Iris pigment epithelial cell (primary cell): ENCODE measurements at places on chromosomes 2 and 18.

GRCh38 chr18:69757733-69758132 is 189.9 kb downstream of the CD226 start:
- no peak for DNase-seq

GRCh38 chr2:98247383-98247782 is 98.9 kb upstream of the CNGA3 start:
- DNase-seq, result no peak

DNA sequence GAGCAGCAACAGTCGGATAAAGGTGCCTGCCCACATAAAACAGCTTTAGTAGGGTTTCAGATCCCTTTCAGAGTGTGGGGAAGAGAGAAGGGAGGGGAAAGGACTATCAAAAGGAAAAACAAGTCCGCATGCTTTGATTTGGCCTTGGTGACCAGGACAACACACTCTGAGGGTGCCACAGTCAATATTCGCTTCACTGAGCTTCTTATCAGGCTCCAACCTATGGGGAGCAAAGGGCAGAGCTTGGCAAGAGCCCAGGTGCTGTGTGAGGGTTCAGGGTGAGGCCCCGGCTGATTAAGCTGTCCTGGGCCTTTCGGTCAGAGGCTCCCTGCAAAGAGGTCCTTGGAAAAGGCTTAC is 237.4 kb upstream of the SMAD2 start:
- no peak for DNase-seq

- DNase-seq, result no peak
Observed at GRCh38 chr2:143121079-143121478, 8.1 kb upstream of the ARHGAP15 start.

GRCh38 chr2:29479401-29479800 is 364.2 kb downstream of the CLIP4 start:
- no peak for DNase-seq

DNA sequence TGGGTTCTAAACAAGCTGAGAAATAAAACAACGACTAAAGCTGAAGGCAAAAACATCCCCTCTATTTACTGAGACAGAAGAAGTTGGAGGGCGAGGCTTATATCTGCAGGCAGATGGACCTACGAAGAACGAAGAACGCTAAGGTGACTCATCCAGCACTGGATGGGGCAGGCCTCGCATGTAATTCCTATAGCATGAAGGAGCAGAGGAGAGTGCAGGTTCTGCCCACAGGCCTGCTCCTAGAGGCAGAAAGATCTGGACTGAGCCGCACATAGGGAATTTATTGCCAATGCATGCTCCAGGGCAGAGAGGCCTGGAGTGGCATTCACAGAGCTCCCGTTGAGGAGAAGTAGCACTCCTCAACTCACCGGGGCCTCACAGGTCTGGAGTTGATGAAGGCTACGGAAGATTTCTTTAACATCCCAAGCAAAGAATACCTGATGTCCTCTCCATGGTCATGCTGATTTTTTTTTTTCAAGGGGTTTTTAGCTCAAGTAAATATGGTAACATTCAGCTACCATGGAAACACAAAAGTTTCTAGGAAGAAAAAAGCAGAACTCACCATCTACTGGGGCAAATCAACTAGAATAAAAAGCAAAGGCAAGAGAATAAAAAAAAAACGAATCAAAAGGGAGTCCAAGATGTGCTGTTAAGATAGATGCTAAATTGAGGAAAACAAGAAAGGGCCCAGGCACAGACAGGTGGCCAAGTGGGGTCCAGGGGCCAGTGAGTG is 10.4 kb upstream of the METTL21A start:
- peak; percentile 82 for DNase-seq

GRCh38 chr18:31741097-31741735 is 19.5 kb downstream of the SLC25A52 start:
- DNase-seq, result peak; percentile 25

DNA sequence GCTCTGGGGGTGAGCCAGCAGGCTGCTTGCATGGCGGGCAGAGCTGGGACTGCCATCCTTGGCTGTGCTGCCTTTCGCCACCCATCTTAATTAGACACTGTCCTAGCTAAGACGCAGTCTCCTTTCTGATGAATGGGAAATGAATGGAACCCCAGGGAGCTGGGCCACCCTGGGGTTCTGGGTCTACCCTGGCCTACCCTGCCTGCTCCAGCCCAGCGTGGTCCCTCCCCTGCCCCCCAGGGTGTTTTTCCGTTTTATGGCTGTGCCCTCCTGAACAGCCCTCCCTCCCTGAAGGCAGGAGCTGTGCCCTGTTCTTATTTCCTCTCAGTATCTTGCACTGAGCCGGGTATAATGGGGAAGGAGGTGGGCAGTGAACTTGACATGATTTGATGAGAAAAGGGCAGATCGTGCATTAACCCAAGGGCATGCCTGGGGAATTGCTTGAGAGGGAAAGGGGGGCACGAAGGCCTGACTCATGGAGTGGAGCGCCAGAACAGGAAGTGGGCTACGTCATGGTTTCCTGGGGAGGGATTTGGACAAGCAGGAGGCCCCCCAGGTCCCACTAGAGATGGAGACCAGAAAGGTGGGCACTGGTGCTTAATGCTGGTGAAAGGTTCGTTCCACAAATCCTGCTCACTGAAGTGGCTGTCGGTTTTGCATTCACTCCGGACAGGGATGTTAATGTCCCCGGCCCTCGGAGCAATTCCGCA is 165.0 kb downstream of the KLHL29 start:
- peak; percentile 72 for DNase-seq

GRCh38 chr2:226903179-226903578 is 67.3 kb downstream of the RHBDD1 start:
- peak; percentile 96 for DNase-seq

DNA sequence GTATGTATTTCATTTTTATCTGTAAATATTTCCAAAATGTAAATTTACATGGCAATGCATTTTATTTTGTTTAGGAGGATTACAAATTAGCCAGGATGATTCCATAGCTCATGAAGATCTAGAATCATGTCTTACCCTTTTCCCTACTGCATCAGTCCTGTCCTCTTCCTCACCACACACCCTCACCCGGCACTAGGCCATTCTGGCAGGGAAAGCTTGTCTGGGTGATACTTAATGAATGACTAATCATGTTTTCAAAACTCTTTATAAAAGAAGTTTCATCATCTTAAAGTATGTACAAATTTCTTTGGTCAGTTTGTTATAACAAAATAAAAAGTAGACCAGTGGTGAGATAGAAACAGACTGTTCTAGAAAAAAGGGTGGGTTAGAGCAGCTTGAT is 283.3 kb upstream of the VWC2L start:
- DNase-seq, result peak; percentile 84

DNA sequence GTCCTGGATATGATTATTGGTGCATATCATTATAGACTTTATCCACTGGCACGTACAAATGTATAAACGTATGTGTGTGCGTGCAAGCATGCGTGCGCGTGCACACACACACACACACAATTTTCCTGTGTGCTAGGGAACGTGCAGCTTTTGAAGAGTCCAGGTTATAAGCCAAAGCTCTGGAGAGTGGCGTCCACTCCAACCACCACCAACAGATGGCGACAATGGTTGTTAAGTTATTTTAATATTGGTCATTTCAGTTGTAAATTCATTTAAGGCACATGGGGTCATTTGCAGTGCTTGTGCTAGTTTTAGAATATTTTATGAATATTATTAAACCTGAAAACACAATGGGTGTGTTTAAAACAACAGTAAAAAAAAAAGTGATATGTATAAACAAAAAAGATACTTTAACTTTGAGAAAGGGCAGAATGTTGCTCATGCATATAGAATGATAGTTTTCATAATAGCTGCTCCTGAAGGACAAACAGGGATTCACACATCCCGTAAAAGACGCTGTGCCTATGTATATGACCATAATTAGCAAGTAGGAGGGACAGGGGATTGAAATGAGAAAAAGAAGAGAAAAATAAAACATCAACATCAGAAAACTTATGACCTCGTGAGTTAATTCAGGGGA is 124.2 kb upstream of the ITGB6 start:
- DNase-seq, result peak; percentile 63

DNA sequence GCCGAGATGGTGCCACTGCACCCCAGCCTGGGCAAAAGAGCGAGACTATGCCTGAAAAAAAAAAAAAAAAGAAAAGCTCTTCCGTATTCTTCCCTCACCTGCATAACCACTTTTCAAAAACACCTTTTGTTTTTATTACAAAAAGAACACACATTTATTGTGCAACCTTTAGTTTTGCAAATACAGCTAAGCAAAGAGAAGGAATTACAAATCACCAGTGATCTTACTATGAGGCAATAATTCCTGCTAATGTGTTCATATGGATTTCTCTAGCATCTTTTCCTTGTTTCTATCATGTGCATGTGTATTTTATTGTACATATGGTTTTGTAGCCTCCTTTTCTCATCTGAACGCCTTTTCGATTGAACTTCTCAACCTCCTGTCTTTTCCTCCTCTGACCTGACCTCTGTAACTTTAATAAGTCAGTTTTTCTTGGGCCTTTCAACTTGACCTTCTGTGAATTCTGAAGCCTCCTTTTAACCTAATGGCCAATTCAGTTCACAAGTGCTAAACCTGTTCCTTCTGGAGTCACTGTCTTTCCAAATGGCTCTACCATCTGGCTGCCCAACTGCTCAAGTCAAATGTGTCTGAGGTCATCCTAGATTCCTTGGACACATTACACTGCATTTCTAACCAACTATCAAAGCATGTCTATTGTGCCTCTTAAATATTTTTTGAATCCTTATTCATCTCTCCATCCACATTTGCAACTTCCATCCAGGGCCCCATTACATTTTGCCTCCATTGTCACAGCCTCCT is 59.1 kb upstream of the DAPL1 start:
- DNase-seq, result no peak

- no peak for DNase-seq
Observed at GRCh38 chr2:50729306-50730049, 302.5 kb downstream of the NRXN1 start.

DNA sequence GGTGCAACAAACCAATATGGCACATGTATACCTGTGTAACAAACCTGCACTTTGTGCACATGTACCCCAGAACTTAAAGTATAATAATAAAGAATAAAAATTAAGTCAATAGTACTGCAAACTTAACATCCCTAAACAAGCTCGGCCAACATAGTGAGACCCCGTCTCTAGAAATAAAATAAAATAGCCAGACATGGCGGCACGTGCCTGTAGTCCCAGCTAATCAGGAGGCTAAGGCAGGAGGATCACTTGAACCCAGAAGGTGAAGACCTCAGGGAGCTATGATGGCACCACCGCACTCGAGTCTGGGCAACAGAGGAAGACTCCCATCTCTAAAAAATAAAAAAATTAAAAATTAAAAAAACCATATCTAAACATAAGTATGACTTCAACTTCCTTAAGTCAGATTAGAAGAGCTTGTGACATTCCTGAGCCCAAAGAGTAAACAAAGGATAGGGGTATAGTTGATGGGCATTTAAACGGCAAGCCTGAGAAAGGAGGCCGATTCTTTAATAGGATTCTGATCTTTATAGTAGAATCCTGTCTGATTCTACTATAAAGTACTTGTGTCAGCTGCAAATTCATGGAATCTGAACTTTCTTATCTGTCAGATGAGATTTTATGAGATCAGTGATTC is 1.6 kb downstream of the FAM124B start:
- DNase-seq, result no peak

DNA sequence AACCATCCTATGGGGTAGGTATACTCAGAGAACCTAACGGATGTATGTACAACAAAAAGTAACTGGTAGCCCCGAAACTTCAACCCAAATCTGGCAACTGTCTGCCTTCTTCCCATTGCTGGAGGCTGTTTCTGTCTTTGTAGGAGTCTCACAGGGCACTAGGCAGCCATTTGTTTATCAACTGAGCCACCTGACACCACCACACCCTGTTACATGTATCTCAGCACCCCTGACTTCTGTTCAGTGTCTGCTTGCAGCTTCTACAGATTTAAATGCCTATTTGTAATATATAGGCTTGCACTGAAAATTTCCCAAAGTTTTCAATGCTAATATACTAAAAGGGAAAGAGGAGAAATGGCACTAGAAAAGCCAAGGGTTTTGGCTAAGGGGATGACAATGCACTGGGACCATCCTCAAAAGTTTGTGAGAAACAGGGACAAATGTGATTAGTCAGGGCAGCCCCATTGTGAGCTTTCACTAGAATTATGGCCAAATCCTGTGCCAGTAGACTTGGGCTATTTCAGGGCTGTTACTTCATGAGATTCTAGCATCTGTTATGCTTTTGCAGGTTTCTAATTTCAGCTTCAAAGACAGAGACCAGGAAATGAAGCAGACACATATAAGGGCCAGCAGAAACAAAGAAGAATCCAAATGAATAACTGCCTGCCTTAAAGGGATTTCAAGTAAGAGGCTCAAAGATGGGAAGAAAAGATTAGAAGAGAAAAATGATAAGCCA is 103.3 kb downstream of the MYO5B start:
- no peak for DNase-seq

DNA sequence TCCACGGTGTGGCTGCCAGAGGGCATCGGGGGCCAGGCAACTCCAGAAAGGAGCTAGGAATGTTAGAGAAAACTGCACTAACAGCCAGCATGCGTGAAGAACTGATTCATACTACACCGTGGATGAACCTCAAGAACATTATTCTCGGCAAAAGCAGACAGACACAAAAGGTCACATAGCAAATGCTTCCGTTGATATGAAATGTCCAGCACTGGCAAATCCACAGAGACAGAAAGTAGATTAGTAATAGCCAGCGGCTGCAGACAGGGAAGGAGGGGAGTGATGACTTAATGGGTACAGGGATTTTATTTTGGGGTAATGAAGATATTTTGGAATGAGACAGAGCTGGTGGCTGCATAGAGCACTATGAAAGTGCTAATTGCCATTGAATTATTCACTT is 37.4 kb downstream of the SCTR start:
- peak; percentile 68 for DNase-seq

GRCh38 chr2:28752631-28753376 is 1.2 kb downstream of the PPP1CB start:
- DNase-seq, result no peak

DNA sequence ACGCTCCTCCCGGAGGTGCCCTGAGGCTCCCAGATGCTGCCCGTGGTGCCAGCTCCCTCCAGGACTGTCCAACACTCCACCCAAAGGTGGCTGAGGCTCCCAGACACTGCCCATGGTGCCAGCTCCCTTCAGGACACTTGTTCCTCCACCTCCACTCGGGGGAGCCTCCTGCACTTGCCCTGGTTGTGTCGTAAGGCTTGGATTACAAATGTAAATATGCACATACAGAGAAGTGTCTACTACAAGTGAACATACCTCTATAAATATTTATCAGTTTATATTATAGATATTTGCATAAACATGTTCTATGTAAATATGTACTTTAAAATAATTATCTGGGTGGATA is 143.3 kb downstream of the PXDN start:
- DNase-seq, result no peak

- no peak for DNase-seq
Observed at GRCh38 chr2:185201063-185201462, 537.5 kb upstream of the FSIP2 start.

DNA sequence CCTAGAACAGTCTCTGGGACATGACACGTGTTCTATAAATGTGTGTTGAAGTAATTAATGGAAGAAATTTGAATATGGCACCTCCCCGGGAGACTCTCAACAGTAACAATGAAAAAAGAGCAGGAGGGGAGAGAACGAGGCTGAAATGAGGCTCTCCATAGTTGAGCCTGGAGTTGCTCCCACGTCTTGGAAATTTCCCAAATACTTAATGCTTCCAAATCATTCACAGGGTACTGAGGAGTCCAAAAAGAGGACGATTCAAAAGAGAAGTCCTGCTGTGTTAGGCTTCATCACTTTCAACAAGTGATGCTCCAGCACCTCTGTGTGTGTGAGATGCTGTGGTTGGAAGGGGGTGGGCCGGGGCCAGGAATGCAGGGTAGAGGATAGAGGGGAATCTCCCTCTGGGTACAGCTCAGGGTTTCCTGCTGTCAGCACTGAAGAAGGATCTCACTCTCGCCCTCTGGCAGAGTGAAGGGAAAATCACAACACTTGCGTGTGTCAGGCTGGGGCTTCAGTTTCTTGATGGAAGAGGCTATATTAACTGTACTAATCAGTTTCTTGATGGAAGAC is 18.1 kb upstream of the ZNF407 start:
- DNase-seq, result peak; percentile 6
